ENCODE measurements at places on chromosomes 2 and 18.

DNA sequence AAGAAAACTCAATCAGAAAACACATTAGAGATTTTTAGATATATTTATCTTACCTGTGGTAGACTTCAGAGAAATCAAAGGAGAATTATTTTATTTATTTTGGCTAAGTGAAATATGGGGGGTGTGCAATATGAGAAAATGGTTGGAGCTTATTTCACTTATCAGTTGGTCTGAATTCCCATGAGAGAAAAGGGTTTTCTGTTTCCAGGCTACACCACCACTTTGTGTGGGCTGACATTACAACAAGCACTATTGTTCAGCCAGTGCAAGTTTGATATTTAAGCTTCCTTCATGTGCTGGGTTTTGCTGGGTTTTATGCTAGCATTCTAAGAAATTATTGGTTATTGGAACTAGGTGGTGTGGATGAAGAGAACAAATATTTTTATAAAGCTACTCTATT, 33.5 kb downstream of the RMND5A start:
- DNase-seq = no peak

DNA sequence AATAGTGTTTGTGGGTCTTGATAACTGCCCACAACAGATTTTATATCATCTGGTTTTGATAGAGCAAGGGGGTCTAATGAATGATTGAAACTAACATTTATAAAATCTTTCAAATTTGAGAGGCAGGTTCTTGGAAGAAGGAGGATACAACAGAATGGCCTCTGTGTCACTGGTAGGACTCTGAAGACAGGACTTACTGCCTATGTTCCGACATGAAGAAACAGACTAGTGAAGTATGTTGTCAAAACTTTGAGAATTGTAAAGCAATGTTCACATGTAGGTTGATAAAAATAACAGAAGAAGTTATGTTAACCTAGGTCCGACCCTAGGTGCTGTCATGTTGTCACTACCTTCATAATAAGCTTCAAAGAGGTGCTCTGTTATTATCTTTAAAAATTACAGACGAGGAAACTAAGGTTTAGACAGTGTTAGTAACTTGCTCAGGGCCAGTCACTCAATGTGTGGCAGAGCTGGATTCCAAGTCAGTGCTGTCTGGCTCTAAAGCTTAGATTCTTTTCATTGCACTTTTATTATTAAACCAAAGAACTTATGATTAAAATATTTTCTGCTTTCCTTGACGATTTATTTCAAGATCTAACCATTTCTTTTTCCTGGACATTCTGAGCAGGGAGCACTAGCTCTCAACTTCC, 146.2 kb downstream of the RPIA start:
- no peak for DNase-seq

DNA sequence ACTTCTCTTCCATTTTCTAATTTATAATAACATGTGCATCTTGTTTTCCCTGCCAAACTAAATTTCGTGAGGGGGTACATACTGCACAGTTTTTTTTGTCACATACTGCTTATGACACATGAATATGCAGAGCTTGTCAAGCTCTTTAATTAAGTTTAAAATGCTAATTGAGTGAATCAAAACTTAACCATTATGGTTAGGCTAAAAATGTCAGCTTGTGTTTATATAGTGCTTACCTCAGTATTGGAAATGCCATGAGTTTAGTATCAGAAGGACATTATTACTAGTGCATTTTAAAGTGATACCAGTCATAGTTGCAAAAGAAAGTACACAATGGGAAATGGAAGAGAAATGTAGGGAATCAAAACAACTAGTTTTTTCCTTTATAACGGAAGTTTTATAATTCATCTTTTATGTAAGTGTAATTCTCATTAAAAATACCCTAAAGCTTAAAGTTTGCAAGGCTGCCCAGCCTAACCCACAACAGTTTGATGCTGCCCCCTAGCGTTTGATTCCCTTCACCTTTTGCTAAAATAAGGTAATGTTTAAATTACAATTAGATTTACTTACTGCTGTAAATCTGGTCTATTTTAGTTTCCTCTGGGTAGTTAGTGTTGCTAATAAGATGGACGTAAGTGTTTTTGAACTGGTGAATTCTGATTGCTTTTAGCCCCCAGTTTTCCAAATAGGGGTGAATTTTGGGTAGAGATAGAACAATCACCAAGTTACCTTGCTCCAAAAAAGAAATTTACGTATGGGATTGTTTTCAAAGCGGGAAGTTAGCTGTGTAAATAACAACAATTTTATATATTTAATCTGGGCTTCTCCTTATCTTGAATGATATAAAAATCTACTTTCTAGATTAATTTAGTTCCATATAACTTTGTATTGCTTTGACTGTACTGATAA, 3.2 kb downstream of the SLC39A10 start:
- no peak for DNase-seq

- DNase-seq = no peak
Measured at GRCh38 chr2:32976409-32977063, 29.8 kb downstream of the LTBP1 start.
